ENCODE measurements at places on chromosomes 1 and 21.

- no peak for DNase-seq
These were observed 188.5 kb downstream of the HLX start for GRCh38 chr1:221067721-221068120.

GRCh38 chr1:156245451-156246232 lies 2.2 kb downstream of the PAQR6 start:
- no peak for DNase-seq

GRCh38 chr1:17789926-17790325 lies 34.8 kb downstream of the ACTL8 start:
- no peak for DNase-seq

DNA sequence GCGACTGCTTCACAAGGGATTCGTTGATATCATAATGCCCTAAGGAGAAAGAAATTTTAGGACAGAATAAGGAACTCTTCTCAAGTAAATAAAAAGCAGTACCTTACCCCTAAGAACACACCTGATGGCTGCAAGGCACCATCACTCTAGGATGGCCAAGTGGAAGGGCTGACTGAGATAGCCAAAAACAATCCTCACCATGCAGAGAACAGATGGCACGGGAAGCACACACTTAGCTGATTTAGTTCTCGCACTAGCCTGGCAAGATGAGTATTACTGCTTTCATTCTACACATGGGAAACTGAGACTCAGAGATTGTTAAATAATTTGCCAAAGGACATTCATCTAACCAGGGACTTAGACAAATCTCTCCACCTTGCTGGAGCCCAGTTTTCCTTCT lies 43.8 kb downstream of the STPG1 start:
- DNase-seq = no peak

- no peak for DNase-seq
These were observed 4.5 kb upstream of the DHRS3 start for GRCh38 chr1:12622506-12622905.

DNA sequence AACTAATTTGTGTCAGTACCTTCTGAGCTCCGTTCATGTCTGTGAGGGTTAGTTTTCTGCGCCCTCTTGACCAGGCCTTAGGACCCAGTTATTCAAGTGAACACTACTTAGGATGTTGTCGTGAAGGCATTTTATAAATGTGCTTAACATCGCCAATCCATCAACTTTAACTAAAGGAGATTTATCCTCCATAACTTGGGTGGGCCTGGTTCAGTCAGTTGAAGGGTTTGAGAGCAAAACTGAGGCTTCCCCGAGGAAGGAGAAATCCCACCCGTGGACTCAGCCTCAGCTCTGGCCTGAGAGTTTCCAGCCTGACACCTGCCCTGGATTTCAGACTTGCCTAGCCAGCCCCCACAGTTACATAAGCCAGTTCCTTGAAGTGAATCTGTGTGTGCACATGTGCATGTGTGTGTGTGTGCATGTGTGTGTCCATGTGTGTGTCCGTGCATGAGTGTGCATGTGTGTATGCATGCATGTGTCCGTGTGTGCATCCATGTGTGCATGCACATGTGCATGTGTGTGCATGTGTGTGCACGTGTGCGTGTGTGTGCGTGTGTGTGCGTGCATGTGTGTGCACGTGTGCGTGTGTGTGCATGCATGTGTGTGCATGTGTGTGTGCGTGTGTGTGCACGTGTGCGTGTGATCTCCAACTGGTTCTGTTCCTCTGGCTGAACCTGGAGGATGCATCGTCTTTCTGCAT lies 62.1 kb upstream of the PDE9A start:
- no peak for DNase-seq

DNA sequence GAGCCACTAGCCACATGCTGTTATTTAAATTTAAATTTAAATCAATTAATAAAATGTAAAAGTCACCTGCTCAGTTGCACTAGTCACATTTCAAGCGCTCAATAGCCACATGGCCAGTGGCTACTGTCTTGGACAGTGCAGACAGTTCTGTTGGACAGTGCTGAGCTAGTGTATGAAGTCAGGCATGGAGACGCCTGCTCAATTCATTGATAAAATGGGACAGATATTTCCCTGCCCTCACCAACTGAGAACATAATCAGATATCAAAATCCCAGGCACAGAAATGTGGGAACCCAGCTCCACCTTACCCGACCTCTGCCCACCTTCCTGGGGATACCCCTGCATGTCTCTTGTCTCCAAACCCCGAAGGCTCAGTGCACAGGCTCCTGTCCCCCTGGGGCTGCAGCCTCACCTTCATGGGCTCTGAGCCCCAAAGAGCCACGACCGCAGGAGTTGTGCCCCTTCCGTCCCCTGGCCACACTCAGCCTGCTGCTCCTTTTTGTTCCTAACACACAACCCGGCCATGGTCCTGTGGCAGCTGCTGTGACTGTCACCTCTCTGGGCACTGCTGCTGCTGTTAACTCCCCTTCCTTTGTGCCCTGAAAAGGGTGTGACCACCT lies 63.5 kb downstream of the TCP10L start:
- no peak for DNase-seq

DNA sequence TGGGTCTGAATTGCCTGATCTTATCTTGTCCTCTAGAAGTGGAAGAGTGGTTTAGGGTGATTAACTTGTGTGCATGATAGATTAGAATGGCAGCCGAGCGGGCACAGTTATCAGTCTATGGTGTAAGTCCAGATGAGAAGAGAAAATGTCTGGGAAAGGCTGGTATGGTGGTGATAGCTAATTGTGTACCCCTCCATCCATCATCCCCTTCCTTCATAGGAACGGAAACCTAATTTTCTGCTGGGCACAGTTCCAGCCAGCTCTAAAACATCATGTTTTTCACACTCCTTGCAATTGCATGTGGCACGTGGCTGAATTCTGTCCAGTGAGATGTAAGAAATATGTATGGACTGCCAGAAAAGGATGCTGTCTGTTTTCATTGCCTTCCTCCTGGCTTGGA lies 40.9 kb upstream of the ZP4 start:
- no peak for DNase-seq

DNA sequence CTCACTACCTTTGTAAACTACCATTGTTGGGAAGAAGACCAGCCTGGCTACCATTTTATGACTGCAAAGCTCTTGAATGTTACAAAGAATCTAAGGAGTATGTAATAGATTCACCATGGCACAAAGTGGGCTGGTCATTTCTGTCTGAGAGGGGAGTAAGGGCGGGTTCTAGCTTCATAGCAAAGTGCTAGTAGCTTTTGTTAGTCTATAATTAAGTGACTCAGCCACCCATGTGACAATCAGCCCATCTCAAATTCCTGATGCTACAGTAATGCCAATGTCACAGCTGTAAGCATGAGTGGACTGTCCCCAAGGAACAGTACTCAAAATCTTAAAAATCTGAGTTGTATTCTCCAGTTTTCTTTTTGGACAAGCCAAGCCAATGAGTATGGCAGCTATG lies 15.4 kb upstream of the OTUD3 start:
- DNase-seq = no peak

GRCh38 chr21:39800311-39800710 lies 55.3 kb downstream of the IGSF5 start:
- no peak for DNase-seq

- no peak for DNase-seq
These were observed 226.3 kb upstream of the USP24 start for GRCh38 chr1:55441489-55441888.

DNA sequence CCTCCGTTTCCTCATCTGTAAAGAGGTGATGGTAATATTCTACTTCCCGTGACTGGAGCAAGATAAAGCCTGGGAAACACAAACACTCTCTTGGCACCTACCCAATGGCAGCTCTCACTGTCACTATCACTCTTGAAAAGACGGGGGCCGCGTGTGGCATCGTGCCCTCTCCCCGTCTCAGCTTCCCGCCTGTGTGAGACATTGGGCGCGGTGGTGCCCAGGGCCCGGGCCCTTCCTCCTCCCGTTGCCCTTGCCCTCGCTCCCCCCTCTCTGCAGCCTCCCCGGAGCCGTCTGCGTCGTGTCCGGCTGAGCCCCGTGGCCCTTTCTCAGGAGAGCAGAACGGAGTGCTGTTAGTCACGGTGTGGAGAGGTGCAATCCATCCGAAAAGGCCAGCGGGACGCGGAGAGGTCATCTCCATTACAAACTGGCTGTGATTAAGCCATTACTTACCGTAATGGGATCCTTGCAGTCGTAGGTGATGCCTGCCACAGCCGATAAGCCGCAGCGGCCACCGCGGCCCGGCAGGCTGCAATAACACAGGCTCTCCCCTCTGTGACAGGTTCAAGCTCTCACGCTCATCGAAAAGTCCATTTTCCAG lies 156.4 kb upstream of the ZC3H12A start:
- no peak for DNase-seq

DNA sequence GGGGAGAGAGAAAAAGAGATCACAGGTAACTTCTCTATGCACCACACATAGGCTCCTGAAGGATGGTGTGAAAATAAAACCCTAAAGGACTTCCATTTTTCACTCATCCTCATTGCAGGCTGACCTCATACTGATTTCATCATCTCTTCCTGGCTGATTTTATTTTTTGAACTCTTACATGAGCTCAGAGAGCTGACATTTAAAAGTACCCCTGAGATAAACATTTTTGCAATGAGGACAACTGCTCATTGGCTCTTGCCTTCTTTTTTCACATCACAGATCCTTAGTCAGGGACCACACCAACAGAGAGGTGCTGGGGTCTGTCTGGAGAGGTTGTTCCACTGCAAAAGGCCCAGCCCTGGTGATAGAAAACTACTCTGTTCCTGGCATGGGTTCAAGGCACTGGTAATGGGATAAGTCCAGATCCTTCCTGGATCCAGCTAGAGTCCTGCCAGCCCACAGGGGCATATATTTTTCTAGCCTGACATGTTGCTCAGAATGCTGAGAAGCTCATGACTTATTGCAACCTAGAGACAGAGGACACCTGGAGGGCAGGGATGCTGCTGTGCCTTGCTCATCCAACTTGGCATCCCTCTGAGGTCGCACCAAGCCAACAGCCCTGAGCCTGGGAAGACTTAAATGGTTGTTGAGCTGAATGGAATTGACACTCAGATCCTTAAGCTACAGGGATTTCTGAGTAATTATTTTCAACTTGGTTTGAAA lies 360.0 kb downstream of the HHAT start:
- DNase-seq = no peak

- DNase-seq = no peak
These were observed 483 bp downstream of the CHML start for GRCh38 chr1:241639623-241640148.

GRCh38 chr1:204431310-204432184 lies 19.9 kb upstream of the PPP1R15B start:
- peak; percentile 85 for DNase-seq

DNA sequence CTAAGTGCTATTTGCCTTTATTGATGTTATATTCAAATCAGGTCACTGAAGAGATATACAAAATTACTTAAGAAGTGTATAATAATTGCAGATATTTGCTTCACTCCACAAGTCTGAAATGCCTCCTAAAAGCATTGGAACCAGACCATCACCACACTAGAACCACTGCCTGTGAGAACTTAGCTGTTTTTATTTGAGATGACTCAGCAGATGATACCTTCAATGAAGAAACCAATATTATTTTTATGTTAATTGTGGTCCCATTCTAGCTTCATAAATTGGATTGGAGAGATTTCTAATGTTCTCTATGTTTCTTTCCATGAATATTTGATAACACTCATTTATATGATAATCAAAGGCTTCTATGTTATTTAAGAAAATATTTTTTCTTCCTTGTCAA lies 740.6 kb downstream of the KCNT2 start:
- DNase-seq = no peak

GRCh38 chr21:36395353-36396111 lies 10.3 kb downstream of the CHAF1B start:
- no peak for DNase-seq

- no peak for DNase-seq
These were observed 26.5 kb downstream of the CD247 start for GRCh38 chr1:167491586-167492461.

GRCh38 chr1:6419804-6420453 lies at the start of gene HES2:
Gene HES2, minus strand, starts transcription at chr1:6419919. Its CDS starts 99 bp downstream, at chr1:6419820.
- DNase-seq = no peak

DNA sequence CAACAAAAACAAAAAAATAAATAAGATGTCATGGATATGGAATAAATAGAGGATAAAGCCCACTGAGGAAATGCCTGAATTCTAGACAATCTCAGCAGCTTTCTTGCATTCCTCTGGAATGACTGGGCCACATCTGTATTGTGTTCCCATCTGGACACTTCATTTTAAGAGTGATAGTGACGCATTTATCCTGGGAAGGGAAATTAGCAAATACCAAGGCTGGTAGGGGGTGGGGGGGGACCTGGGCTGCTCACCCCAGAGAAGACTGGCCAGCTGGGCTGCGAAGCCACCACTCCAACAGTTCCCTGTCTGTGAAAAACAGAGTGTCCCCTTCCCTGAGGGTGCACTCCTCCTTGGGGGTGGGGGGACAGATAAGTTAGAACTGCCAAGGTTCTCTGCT lies 106.3 kb downstream of the HIVEP3 start:
- DNase-seq = no peak

DNA sequence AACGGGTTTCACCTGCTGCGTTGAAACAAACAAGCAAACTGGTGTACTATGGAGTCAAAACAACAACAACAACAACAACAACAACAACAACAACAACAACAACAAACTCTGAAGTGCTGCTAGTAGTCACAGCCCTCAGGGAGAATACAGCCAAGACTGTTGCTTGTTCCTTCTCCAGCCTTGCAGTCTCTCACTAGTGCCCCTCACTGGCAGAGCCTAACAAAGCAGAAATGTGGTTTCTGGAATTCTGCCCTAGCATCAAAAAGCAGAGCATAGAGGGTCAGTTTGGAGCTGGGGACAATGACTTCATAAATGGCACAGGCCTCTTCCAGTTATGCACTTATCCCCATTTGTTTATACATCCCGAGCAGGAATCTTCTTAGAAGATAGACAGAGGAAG lies 187.4 kb downstream of the KCNK2 start:
- DNase-seq = no peak

- no peak for DNase-seq
These were observed 23.8 kb downstream of the SPSB1 start for GRCh38 chr1:9316512-9316911.

DNA sequence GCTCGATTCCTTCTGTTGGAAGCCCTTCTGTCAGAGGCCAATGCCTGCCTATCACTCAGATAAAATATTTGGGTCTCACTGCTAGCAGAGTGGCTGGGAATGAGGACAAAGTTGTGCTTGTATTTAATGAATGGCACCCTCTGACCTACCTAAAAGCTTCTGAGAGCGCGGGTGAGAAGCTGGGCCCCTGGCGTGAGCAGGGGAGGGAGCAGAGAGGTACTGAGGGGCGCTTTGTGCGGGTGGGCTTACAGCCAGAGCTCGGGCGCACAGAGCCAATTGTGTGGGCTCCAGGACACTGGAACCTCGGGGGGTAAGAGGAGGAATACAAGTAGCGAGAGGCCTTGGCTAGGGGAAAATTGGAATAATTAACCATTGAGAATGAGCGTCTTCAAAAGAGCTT lies 32.3 kb downstream of the PCAT6 start:
- DNase-seq = no peak

- no peak for DNase-seq
These were observed 2.3 kb upstream of the MED18 start for GRCh38 chr1:28326515-28326914.

GRCh38 chr1:65149351-65150107 lies 1.5 kb downstream of the AK4 start:
- DNase-seq = no peak

Measured in hippocampal formation (tissue), 2 donors.